ENCODE measurements at places on chromosomes 6 and 20.

GRCh38 chr20:14203657-14204056 lies 133.8 kb downstream of the FLRT3 start:
- DNase-seq, result no peak

DNA sequence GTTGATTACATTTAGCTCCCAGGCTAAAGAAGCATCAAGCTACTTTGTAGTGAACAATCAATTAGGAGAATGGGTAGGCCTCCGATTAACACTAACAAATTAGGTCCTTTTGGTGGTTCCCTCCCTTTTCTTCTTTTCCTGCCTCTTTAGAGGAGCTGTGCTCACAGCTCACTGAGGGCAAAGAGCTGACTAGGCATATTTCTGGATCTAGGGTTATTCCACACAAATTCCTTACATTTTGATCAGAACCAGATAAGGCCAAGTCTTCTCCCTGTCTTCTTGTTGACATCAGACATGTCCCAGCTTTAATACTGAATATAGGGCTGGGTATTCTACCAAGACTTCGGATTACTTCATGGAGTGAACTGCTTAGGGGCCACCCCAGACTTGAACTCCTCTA lies 119.1 kb downstream of the PKHD1 start:
- no peak for DNase-seq

DNA sequence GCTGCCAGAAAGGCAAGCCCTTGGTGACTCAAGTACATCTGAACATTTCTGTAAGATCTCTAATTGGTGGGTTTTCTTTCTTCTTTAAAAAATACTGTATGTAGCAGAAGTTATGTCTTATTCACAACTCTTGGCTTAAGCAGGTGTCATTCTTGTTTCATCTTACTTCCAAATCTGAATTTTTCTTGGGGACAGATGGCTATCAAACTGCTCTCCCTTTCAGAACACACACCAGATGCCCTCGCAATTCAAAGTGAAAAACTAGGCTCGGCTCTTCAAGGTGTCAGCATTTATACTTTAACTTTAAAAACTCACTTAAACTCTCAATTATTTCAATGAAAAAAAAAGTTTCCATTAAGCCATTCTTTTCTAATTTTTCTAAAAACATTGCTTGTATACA lies 49.7 kb downstream of the PAK5 start:
- DNase-seq, result no peak

DNA sequence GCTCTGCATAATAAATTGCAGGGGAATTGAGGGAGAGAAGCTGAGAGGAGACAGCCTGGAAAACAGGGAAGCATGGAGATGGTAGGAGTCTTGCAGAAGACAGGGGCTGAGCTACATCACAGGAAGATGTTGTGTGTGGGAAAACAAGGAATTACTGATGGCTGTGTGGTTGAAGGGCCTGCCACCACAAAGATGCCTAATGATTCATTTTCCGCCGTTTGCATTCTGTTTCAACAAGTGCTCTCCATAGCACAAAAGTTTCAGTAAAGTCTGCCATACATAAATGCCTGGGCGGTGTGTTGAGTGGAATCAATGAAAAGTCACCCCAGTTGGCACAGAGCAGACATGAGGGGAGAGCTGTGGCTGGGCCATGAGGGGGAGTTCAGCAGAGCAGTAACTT lies 5.6 kb upstream of the KLHL31 start:
- no peak for DNase-seq

- DNase-seq, result no peak
These were observed 9.5 kb upstream of the PNRC1 start for GRCh38 chr6:89071036-89071435.

- DNase-seq, result no peak
These were observed 462.9 kb downstream of the ADGRB3 start for GRCh38 chr6:69097948-69098347.

Data from stimulated activated CD4-positive, alpha-beta T cell treated with anti-CD3 and anti-CD28 coated beads, Interleukin-4, amount 100 ng/mL, for 1 hour (primary cell).